GM13977 (cell line): ENCODE measurements at places on chromosomes 3 and 15.

GRCh38 chr3:31553258-31553657 is 20.5 kb downstream of the STT3B start:
- DNase-seq, result no peak

DNA sequence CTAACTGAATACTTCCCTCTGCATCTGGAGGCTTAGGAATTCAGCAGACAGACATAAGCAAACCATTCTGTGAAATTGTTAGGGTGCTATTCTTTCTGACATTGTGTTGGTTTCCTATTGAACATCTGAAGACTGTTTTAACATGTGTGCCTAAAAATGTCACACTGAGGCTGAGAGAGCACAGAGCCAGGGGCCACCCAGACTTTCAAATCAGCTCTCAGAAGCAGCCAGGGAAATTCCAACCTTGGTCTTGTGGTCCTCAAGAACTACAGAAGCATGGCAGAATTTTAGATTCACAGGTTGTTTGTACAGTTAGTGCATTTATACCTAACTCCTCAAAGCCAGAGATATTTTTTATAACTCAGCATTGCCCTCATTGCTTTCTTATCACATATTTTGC is 929.2 kb upstream of the CFAP20DC start:
- peak; percentile 10 for DNase-seq

DNA sequence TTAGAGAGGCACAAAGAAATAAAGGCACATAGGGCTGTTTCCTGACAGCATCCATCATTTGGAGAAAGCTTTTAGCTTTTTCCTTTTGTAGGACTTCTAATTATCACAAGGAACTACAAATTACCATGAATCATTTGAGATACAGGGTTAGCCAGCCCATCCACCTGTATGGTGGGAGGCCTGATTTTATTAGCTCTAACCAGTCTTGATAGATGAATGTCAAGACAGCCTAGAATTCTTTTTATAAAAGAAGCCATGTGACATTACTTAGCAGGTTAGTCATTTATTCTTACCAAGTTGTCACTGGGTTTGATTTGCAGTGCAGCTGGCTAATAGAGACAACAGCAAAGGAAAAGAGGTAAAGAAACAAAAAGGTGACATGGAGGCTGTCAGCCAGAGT is 618.1 kb downstream of the ZNF385D start:
- no peak for DNase-seq

DNA sequence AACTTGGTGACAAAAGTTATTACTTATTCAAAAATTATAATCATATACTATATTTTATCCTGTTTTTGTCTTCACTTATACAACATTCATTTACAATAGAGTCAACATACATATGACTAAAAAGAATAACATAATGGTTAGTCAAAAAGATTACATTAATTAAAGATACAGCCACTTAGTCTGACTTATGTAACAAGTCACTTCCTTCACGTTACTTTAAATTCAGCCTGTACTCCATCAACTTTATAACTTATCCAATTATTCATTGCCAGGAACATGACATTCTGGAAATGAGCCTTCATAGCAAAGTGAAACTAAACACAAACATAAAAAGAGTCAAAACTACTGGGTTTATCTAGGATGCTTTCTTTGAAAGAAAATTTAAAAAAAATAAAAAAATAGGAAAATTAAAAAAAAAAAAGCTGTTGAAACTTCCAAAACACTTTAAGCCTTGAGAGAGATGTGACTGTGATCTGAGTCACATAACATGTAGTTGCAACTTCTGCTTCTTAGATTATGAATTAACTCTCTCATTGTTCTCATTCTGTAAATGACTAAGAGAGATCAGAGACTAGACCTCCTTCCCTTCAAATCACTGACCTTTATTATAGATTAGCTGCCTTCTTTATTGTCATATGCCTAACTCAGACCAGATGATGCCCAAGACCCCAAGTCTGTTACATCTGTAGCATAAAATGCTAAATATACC is 107.8 kb downstream of the MYRIP start:
- DNase-seq, result no peak

- DNase-seq, result no peak
Observed at GRCh38 chr3:145333931-145334330, 827.1 kb downstream of the PLOD2 start.

DNA sequence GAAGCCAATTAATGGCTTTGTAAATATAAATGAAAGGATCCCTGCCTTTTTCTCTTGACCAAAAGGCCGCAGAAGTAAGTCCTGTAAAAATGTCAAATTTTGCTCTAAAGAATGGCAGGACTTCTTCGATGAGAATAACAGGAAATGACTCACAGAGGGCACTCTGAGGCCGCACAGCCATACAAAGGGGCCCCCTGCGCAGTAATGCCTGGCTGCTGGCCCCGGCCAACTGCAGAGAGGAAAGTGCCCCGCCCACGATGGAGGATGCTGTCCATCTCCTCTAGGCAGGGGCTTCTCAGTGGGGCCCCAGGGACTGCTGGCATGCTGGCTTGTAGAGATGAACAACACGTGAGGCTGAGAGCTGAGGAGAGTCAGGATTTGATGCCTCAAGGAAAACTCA is 18.1 kb upstream of the SCN10A start:
- no peak for DNase-seq

GRCh38 chr3:127425505-127426443 is 137.9 kb upstream of the PRR20G start:
- DNase-seq, result no peak
